ENCODE measurements at places on chromosomes 3 and 15.

- DNase-seq = no peak
Measured at GRCh38 chr3:194617143-194617671, 16.0 kb downstream of the TMEM44 start.

DNA sequence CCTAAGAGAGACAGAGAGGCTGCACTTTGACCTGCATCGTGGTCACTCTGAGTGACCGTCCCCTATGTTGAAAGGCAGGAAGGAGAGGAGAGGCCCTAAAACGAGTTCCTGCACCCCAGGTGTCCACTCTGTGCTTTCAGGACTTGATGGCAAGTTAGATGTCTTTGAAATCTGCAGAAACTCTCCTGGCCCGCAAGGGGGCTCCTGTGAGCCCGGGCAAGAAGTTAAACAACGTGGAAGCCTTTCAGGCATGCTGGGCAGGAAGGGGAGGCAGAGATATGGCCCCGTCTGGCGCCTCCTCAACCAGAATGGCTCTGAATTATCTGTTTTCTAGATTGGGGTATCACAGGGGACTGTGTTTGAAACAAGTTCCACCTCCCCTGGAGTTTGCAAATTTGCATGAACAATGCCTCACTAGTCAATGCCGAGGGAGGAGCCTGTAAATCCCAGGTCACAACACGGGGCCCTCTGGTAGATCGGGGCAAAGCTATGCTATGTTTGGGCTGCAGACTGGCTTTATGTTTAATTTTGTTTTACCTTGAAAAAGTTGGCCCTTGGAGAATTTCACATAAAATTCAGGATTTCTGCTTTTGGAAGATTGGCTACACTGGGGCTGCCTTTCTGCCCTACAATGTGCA lies 9.8 kb downstream of the CTXND1 start:
- peak; percentile 59 for DNase-seq

GRCh38 chr3:123899300-123899865 lies 15.3 kb upstream of the MYLK start:
- no peak for DNase-seq

- peak; percentile 80 for DNase-seq
Measured at GRCh38 chr3:132535575-132536441, 61.3 kb upstream of the ACKR4 start.

- DNase-seq = no peak
Measured at GRCh38 chr15:31083370-31083780, 18.1 kb downstream of the TRPM1 start.

All from suppressor macrophage (primary cell).